ENCODE measurements at places on chromosomes 2 and 18.
A peak's percentile ranks its signal among the peaks of the same experiment; 100 is the strongest.

DNA sequence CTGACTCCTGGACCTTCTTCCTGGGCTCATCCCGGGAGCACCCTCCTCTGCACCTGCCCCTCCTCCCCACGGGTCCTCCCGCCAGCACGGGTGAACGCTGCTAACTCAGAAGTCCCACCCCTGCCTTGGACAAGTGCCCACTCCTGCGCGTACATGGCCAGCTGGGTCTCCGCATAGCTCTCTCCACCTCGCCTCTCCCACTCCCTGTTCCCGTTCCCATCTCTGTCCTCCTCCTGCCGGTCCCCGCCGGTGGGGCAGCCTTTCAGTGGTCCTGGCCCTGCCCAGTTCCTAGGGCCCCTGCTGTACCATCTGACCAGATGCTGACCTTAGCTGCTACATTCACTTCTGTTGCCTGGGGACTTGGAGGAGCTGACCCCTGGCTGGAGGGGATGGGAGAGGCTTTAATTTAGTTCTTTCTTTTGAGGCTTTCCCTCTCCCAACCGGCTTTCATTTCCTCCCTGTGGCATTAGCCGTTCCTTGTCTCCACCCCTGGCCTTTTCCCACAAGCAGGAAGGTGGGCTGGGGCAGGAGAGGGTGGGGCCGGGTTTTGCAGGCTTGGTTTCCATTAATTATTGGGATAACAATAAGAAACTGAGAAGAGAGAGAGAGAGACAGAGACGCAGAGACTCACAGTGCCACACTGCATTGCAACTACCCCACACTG, 136.1 kb downstream of the SH3BP4 start:
- DNase-seq: no peak

DNA sequence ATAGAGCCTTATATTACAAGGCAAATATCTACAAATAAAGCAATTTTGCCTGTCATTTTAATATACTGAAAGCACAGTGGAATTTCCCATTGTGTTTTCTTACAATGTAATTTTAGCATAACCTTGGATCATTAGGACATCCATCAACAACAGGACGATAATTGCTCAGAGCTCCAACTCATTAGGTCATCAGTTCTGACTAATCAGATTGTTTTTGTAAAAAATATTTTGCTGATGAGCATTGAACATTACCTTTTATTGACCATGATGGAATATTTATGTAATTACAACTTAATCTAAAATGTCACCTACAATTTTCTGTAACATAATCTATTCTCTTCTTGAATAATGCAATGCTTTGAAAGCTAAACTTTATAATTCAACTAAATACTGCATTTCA, 215.3 kb upstream of the DSEL start:
- DNase-seq: no peak

DNA sequence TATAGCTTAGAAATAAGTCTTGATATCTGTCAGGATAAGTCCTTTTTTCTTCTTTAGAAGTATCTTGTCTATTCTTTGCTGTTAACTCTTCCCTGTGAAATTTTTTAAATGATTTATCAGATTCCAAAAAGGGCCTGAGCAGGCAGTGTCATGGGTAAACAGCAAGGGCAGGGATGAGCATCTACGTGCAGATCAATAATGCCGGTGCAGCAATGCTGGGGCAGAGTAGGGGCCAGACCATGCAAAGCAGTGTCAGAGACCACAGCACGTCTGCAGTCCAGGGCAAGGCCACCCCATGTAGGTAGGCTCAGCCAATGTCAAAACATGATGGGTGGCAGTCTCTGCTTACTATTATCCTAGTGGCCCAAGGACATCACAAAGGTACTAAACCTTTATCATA, 182.2 kb downstream of the TMEM247 start:
- no peak for DNase-seq

- DNase-seq: no peak
Measured at GRCh38 chr2:62642429-62643099, 62.9 kb upstream of the EHBP1 start.

DNA sequence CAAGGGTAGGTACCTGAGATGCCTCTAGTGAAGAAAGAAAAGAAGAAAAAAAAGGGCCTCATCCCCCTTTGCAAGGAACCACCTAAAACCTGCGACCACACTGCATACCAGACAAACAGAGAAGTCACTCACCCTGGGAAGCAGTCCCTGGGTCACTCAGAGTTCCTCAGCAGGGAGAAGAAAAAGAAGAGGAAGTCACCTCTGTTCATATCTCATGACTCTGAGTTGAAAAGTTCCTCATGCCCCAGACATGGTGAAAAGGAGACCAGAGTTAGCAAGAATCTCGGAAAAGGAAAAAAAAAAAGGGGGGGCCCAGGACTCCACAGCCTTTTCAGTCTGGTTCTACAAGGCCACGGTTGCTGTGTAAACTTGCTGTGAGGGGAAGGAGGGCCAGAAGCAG, 478.4 kb upstream of the NRXN1 start:
- DNase-seq: no peak

GRCh38 chr2:218063896-218064295, 5.2 kb upstream of the RUFY4 start:
- no peak for DNase-seq

GRCh38 chr18:32472841-32473240, 2.2 kb upstream of the GAREM1 start:
- DNase-seq: no peak

DNA sequence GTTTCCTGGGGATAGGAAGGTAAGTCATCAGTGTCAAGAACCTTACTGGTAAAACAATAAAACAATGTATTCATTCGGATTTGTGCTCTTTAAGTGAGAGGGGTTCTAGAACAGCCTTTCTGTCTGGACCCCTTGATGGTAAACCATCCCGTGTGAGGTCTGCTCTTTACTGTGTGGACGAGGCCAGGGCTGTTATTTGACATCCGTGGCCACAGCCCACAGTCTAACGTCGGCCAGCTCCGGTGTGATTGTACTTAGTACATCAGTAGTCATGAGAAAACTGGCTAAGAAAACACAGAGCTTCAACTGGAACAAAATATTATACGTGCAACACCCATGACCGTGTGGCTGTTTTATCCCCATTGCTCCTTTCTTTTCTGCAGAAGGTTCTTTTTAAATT, 62.0 kb downstream of the SLC35F5 start:
- no peak for DNase-seq

DNA sequence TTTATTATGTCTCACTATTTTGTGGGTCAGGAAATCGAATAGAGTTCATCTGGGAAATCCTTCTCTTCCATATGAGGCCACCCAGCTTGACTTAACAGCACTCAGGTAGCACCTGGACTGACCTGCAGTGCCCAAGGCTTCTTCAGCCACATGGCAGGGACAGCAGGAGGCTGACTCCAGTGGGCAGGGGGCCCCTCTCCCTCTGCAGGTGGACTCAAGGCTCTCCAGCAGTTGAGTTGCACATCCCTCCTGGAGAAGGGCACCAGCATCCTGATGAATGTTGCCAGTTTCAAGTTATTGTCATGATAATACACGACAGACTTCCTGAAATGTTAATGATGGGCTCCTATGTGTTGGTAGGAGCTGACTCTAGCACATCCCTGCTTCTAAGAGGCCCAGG, 338.1 kb upstream of the RAB6C start:
- no peak for DNase-seq

DNA sequence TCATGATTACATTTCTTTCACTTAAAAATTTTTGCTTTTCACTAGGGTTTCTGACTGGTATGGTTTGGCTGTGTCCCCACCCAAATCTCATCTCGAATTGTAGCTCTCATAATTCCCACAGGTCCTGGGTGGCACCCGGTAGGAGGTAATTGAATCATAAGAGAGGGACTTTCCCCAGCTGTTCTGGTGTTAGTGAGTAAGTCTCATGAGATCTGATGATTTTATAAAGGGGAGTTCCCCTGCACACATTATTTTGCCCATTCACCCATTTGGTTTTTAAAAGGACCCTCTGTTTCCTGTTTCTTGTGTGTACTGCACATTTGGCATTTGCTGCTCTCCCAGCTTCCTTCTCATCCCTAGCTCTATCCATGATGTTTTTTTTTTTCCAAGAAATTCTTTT, 27.8 kb upstream of the NETO1 start:
- no peak for DNase-seq

GRCh38 chr18:60861575-60861974, 471.7 kb upstream of the CDH20 start:
- no peak for DNase-seq

- DNase-seq: no peak
Measured at GRCh38 chr2:198591586-198591985, 787.2 kb downstream of the PLCL1 start.

GRCh38 chr2:135948642-135949355, 36.6 kb downstream of the DARS1 start:
- DNase-seq: no peak

DNA sequence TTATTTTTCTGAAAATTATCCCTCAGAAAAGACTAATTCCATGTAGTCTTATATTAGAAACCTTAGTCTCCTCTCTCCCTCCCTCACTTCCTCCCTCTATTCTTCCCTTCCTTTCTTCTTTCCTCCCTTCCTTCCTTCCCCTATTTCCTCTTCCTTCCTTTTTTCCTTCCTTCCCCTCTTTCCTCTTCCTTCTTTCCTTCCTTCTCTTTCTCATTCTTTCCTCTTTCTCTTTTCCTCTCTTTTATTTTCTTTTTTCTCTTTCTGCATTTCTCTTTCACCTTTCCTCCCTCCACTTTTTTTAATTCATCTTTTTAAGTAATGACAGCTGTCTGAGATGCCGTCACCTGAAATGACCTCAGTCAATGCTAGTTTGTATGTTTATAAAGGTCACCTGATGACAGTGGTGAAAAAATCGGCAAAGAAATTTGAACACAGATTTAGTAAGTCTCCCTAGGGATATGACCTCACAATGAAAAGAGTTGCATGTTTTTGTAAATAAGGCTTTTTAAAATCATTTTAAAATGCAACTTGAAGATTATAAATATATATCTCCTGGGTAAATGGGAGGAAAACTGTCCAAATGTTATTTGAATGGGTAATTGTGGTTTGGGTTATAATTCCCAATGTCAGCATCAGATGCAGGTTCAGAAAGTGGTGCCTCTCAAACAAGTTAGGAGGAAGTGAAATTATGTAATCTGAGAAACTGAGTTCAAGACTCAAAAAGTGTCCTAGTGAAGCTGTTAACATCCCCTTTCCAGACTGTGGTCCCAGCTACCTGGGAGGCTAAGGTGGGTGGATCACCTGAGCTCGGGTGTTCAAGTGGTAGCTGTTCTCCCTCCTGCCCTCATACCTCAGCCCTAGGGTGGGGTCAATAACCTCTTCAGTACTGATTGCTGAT, 90.3 kb upstream of the ST3GAL5 start:
- peak; percentile 19 for DNase-seq

DNA sequence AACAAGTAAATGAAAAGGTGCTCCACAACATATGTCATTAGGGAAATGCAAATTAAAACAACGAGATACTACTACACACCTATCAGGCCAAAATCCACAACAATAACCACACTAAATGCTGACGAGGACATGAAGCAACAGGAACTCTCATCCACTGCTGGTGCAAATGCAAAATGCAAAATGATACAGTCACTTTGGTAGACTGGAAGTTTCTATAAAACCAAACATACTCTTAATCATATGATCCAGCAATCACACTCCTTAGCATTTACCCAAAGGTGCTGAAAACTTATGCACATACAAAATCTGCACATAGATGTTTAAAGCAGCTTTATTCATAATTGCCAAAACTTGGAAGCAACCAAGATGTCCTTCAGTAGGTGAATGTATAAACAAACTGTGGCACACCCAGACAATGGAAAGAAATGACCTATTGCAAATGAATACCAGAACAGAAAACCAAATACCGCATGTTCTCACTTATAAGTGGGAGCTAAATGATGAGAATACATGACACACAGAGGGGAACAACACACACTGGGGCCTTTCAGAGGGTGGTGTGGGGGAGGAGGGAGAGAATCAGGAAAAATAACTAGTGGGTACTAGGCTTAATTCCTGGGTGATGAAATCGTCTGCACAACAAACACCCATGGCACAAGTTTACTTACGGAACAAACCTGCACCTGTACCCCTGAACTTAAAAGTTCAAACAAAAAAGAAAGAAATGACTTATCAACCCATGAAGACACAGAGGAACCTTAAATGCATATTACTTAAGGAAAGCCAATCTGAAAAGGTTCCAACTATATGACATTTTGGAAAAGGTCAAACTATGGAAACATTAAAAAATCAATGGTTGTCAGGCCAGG, 80.4 kb downstream of the ASXL2 start:
- no peak for DNase-seq

GRCh38 chr2:217379807-217380206, 519.9 kb upstream of the TNP1 start:
- DNase-seq: no peak

- no peak for DNase-seq
Measured at GRCh38 chr2:134875309-134875708, 36.9 kb downstream of the ACMSD start.

GRCh38 chr2:86037795-86038192, 67.9 kb downstream of the POLR1A start:
- no peak for DNase-seq

GRCh38 chr2:157760949-157761348, 115.2 kb downstream of the ACVR1 start:
- DNase-seq: no peak

DNA sequence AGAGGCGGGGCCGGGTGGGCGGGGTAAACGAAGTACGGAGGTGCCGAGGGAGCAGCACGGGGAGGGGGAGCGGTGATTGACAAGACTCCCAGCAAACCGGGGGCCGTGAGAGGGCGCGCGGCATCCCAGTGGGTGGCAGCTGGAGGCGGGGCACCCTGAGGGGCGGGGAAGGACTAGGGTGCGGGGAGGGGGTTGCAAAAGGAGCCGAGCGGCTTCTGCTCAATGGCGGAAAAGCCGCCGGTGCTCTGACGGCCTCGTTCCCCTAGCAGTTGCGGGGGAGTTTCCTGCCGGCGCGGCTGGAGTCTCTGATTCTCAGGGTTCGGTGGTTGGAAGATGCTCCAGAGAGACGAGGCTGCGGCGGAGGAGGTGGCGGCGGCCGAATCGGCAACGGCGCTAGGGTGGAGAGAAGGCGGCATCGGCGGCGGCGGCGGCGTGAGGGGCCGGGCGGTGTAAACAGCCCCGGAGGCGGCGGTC, at the start of gene PPM1B:
TSS of gene PPM1B (plus strand) at position 195 of the 474 bp plus-strand sequence. CDS start 32,325 bp downstream, outside the sequence.
- DNase-seq: no peak

DNA sequence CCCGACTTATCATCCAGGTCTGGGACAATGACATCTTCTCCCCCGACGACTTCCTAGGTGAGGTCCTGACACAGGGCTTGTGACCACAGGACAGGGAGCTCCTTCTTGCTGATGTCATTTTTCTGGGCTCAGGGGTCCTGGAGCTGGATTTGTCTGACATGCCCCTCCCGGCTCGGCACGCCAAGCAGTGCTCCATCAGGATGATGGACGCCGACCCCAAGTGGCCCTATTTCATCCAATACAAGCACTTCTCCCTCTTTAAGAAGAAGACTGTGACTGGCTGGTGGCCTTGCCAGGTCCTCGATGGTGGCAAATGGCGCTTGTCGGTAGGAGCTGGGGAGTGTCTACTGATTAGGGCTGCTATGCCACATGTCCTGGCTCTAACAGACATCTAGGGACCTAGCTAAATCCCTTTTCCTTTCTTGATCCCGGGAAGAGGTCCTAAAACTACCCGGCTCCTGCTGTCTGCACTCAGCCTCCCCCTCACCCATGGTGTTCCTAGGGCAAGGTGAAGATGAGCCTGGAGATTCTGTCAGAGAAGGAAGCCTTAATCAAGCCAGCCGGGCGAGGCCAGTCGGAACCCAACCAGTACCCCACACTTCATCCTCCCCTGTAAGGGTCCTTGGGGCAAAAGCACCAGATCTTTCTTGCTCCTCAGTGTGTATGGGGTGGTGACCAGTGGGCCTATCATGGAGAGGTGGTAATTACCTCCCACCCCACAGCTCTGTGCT, 36.7 kb downstream of the LMAN2L start:
- no peak for DNase-seq
